ENCODE measurements at places on chromosomes 3 and 15.

DNA sequence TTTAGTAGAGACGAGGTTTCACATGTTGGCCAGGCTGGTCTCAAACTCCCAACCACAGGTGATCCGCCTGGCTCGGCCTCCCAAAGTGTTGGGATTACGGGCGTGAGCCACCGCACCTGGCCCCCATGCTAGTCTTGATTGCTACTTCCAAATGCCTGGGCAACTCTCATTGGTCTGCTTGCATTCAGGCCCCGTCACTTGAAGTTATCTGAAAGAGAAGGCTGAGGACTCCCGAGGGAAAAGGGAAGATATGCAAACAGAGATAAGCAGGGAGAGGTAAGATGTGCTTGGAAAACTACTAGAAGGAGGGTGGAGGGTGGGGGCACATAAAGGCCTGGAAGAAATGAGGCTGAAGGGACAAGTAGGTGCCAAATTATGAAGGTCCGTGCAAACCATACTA lies 4.4 kb upstream of the LPP start:
- no peak for DNase-seq

GRCh38 chr15:40554161-40554525 lies 10.7 kb downstream of the CCDC32 start:
- DNase-seq = no peak

DNA sequence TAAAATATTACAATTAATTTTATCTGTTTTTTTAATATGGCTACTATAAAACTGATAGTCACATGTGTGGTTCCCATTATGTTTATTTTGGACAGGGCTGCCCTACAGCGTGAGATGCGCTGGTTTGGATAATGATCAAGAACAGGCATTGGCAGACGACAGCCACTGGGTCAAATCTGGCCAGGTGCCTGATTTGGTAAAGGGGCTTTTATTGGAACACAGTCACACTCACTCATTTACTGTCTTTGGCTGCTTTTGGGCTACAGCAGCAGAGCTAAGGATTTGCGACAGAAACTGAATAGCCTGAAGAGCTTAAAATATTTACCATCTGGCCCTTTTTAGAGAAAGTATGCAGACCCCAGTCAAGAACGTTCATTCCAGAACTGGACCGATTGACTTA lies 724.2 kb upstream of the CFAP20DC start:
- DNase-seq = no peak

DNA sequence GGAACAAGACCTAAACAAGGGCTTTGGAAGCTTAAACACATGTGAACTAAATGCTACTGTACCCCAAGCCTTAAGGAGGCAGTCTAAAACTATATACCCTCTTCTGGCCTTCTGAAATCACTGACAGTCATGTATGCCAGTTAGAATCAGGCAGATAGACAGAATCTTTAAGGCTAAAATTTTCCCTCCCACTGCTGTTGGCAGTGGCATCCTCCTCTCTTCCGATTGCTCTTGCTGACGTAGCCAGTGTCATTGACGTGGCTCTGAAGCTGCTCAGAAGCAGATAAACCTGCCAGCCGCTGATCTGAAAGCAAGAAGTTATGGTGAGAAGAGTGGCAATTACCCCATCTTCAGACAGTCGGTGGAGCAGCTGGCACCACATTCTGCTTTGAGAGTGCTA lies 3.3 kb downstream of the RYR3 start:
- DNase-seq = no peak

DNA sequence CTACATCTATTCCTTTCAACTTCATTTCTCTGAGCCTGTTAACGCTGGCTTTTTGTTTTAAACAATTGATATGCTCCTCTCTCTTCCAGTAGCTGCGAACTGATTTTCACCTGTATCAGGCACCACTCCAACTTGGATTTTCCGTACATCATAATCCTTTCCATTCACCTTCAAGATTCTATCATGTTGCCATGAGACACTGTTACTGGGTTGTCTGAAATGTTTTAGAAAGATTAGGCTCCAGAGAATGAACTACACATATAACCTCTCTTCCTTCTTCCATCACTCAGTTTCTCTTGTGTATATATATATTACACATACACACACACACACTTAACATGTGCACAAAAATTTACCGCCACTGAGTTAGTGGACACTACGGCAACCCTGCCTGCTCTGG lies at the start of gene USP50:
Gene USP50, minus strand, starts transcription at position 101 of the 400 bp plus-strand sequence. CDS start 141 bp downstream, outside the sequence.
- no peak for DNase-seq

DNA sequence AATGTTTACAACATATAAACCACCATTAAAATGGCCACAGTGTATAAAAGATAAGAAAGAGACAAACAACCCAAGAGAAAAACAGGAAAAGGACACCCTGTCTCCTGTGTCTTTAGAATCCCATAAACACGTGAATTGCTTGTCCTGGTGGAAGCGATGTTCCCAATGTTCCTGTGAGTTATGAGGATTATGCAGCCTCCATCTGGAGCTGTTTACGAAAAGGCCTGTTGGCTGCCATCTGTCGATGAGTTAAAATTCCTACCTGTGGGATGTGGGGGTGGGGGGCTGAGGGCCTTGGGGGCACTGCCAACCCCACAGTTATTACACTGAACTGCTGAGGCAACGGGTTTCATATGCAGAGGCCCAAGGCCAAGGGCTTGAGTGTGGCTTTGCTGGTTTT lies 13.6 kb downstream of the NISCH start:
- DNase-seq = peak; percentile 5

DNA sequence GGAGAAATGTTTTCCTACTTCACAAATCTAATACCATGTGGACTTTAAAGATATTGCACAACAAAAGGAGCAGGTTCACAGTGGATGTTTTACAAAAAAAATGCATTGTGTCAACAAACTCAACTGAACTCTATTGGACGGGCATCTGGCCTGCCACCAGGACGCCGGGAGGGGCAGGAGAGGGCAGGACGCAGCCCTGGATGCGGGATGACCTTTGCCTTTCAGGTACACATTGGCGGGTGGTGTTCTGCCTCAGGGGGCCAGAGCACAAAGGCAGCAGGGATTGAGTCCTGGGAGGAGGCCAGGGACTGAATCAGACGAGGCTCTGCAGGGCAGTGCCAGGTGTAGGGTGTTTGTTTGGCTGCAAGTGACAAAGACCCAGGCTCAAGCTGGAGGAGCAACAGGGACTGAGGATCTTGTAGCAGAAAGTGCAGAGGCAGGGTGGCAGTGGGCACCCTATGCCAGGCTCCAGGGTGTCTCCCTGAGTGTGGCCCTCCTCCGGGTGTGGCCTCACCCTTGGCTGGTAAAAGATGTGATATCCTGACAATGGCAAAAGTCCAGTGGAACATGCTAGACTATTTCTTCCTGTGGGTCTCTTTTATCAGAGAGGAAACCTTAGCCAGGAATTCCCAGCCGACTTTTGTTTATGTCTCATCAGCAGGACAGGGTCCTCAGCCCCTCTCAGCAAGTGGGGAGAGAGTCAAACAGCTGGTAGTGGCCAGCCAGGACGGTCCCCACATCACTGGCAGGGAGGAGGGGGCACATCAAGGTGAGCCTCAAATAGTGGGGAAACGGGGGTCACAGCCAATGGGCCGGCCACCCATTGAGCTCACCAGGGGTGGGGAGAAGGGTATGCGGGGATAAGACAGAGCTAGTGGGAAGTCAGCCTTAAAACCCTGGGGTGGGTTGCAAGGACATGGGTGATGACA lies 29.7 kb upstream of the KLF13 start:
- no peak for DNase-seq

DNA sequence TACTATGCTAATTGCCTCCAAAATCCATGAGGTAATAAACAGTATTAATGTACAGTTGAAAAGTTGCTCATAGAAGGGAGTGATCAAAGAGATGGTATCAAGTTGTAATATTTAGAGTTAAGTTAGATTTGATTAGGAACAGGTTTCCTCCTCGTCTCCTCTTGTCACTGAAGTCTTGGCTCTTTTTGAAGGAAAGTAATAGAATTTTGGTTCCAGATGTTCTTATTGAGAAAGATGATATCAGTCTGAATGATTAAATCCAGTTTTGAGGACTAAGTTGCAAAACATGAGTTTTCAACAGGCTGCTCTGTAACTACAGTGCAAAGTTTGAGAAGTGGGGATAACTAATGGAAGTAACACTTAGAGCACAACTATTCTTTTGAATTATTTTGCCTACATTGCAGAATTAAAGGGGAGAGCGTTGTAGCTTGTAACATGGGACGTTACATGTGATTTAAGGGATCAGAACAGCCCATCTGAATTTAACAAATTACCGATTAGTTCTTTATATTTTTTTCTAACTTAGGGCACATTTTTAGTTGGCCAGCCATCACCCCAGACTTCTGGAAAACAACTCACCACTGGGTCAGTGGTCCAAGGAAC lies 48.3 kb downstream of the MAP6D1 start:
- no peak for DNase-seq

GRCh38 chr3:8996216-8996615 lies 32.9 kb upstream of the RAD18 start:
- DNase-seq = no peak

GRCh38 chr3:120155108-120155507 lies 60.9 kb upstream of the GSK3B start:
- no peak for DNase-seq

- peak; percentile 74 for DNase-seq
Observed at GRCh38 chr15:67838789-67839332, 984 bp downstream of the RNU6-1 start.

DNA sequence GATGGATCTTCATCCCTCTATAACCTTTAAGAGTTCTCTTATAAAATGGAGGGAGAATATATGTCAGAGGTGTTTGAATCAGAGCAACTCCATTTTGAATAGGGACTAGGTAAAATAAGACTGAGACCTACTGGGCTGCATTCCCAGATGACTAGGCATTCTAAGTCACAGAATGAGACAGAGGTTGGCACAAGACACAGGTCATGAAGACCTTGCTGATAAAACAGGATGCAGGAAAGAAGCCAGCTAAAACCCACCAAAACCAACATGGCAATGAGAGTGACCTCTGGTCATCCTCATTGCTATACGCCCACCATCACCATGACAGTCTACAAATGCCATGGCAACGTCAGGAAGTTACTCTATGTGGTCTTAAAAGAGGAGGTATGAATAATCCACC lies 211.0 kb downstream of the GBE1 start:
- no peak for DNase-seq

DNA sequence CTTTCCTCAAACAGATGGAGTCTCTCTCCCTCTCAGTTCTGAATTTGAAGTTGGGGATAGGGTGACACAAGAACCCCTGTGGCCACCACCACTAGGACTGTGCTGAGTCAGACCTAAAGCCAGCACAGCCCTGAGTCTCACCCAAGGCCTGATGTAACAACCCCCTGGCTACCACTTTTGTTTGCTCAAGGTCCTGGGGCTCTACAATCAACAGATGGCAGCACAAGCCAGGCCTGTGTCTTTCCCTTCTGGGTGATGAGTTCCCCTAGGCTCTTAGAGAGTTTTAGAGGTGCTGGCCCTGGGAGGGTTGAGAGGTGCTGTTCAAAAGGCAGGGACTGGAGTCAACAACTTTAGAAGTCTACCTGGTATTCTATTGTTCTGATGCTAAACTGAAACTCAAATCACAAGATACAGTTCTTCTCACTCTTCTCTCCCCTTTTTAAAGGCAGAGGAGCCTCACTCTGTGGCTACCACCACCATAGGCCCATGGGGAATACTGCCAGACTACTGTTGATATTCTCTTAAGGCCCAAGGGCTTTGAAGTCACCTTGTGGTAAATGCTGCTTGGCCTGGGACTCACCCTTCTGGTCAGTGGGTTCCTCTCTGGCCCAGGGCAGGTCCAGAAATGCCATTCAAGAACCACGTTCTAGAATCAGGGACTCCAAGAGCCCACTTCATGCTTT lies 6.5 kb downstream of the OR5K4 start:
- no peak for DNase-seq

DNA sequence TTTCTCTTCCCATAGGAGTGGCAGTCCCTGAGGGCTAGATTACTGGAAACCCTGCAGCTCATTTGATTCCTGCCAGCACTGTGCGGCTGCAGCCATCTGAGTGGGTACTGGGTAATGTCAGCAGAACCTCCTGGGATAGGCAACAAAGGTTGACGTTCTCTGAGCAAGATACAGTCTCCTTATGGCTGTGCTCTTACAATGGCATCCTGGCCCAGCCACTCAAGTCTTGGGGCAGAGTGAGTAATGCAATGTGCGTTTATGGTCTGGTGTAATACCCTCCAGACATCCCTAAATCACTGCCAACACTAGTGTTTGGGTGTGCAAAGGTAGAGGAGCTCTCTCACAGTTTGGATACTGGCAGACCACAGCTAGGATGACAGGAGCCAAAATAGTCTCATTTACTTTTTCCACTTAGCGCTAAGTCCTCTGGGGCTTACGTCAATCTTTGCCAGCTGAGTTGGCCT lies 775.8 kb downstream of the ZNF385D start:
- DNase-seq = no peak

- peak; percentile 36 for DNase-seq
Observed at GRCh38 chr3:12423918-12424630, 60.2 kb upstream of the TSEN2 start.

DNA sequence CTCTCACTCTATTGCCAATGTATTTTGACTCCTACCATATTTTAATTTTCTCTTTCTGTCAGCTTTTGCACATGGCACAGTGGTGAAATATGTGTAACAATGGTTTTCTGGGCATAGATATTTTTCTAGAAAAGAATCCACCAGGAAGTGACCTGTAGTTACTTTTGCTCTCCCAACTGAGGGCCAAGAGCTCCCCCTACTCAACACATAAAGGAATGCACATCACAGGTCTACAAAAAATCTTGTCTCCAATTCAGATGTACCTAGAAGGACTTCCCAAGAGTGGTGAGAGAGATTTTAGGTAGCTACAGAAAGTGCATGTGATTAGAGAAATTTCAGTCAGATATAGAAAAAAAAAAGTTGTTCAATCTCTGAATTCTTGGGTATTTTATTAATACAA lies 15.6 kb downstream of the CPA3 start:
- DNase-seq = no peak

DNA sequence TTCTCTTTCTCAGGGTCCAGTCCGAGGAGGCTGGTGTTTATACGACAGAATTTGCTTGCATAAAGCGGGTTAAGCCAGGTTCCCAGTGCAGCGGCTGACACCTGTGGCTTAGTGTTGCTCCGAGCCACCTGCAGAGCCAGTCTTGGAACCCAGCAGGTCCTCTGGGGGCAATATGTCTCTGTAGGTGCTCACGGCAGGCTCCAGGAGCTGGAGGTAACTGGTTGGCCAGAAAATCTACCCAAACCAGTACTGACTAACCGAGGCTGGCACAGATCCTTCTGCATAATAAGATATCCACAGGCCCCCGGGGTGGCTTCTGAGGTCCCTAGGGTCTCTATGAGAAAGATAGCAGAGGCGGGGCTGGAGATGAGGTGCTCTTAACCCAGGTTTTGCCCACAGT lies 3.2 kb downstream of the MGLL start:
- DNase-seq = no peak

GRCh38 chr15:80801891-80802680 lies 22.9 kb downstream of the CEMIP start:
- peak; percentile 73 for DNase-seq

DNA sequence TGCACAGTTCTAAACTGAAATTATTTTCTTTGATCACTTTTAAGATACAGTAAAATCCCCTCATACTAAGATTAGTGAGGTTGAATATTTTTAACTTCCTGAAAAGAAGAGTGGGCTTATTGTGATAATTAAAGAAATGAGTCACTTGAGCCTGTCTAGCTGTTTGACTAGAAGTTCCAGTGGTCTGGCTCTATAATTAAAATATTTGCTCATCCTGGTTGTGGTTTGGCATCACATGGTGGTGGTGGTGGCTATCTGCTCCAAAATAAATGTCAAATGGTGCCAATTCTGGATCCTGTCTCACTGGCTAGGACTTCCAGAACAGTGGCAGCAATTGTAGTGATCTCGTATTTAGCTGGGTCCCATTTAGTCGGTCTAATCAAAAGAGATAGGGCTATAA lies 8.6 kb upstream of the TEX9 start:
- DNase-seq = no peak

All from left cardiac atrium (tissue), 4 donors.